ENCODE measurements at places on chromosomes 3 and 15. TPM values are rescaled to one million over a fixed set of nuclear protein-coding genes. Genes with fewer than 3 reads are reported as not detected.

Gene TMOD3
- 32.3 TPM for total RNA-seq

Gene GPR62
- 0.02 TPM for total RNA-seq

Gene DUOXA1
- total RNA-seq = not detected

Gene SLC24A5
- not detected for total RNA-seq

Gene TCTA
- 27.3 TPM for total RNA-seq

Gene LZTFL1
- total RNA-seq = 18.0 TPM

Gene AGTR1
- not detected for total RNA-seq

Gene GREM1
- not detected for total RNA-seq

Gene CRABP1
- not detected for total RNA-seq

Gene SPESP1
- not detected for total RNA-seq

Gene ABTB1
- 0.52 TPM for total RNA-seq

Gene TMEM212
- not detected for total RNA-seq

Gene ERC2
- total RNA-seq = 1.2 TPM

Gene LARP6
- total RNA-seq = 28.2 TPM

Gene MKRN2OS
- not detected for total RNA-seq

Gene PLSCR5
- total RNA-seq = not detected

Gene IL17RE
- total RNA-seq = 0.05 TPM

Gene FBXW12
- not detected for total RNA-seq

Gene PSTPIP1
- total RNA-seq = not detected

Gene ETV5
- total RNA-seq = 52.6 TPM

Gene MUC20
- total RNA-seq = not detected

Gene TM4SF1
- total RNA-seq = 207 TPM

Gene C3orf20
- not detected for total RNA-seq

Gene CA12
- 6.1 TPM for total RNA-seq

Gene GDPGP1
- total RNA-seq = 3.5 TPM

Gene CCR8
- total RNA-seq = not detected

Gene TSC22D2
- total RNA-seq = 17.6 TPM

Gene CCR9
- not detected for total RNA-seq

Gene NANOGP8
- total RNA-seq = not detected

Gene CLRN1
- total RNA-seq = not detected

Gene DOCK3
- 1.0 TPM for total RNA-seq

Gene ST8SIA2
- total RNA-seq = 1.5 TPM

Gene GOLGA8G
- 0.12 TPM for total RNA-seq

Gene POPDC2
- not detected for total RNA-seq

Gene ITIH1
- not detected for total RNA-seq

Data from M059J (cell line).